NCI-H1930 (cell line): ENCODE measurements at places on chromosomes 1 and 21.

DNA sequence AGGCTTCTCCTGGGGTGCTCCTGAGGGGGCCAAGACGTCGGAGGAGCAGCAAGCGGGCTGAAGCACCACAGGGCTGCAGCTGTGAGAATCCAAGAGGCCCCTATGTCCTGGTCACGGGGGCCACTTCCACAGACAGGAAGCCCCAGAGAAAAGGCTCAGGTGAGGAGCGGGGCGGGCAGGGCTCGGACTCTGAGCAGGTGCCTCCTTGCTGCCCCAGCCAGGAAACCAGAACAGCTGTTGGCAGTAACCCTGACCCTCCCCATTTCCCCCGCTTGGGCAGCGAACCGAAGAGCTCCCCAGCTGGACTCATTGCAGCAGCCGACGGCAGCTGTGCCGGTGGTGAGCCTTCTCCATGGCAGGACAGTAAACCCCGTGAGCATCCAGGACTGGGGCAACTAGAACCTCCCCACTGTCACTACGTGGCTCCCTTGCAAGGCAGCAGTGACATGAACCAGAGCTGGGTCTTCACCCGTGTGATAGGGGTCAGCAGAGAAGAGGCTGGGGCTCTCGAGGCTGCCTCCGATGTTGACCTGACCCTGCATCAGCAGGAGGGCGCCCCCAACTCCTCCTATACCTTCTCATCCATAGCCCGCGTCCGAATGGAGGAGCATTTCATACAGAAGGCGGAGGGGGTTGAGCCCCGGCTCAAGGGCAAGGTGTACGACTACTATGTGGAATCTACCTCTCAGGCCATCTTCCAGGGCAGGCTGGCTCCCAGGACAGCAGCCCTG, 625 bp downstream of the KLHDC7A start:
- DNase-seq, result no peak

- no peak for DNase-seq
Observed at GRCh38 chr1:55081188-55081904, 42.0 kb downstream of the PCSK9 start.

GRCh38 chr1:245812278-245812677, 657.5 kb downstream of the KIF26B start:
- DNase-seq, result no peak

DNA sequence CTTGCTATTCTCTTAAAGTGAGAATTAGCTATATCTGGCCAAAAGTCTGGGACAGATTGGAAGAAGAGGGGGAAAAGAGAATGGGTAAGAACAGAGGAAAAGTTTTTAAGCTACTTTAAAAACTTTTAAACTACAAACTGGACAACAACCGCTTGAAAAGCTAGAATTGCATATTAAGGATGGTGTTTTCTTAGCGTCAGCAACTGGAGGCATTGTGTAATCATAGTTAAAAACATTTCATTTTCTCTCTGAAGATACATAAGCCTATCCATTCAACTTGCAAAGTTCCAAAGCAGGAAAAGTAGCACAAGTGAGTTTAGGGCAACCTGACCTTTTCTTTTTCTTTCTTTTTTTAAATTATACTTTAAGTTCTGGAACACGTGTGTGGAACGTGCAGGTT, 10.9 kb downstream of the PBX1 start:
- no peak for DNase-seq

GRCh38 chr1:223257856-223258550, 106.0 kb downstream of the SUSD4 start:
- no peak for DNase-seq

DNA sequence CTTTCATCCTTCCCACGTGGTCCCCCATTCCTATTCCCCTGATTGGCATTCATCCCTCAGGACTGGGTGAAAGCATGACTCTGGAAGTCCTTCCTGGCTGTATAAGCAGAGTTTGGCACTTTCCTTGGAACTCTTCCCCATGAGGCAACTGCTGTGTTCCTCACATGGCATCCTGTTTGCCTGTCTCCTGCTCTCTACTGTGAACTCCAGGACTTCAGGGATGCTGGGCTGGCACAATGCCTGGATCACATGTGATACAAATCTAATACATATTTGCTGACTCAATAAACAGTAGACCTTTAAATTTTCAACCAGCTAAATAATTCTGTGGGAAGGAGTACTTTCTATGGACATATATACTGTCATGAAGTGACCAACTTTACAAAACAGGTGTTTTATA, 46.8 kb upstream of the EDEM3 start:
- no peak for DNase-seq

GRCh38 chr21:36479415-36480402, at the start of gene CLDN14:
Gene CLDN14, minus strand, starts transcription at chr21:36480122. Its CDS starts 18,427 bp downstream, at chr21:36461695.
- no peak for DNase-seq

DNA sequence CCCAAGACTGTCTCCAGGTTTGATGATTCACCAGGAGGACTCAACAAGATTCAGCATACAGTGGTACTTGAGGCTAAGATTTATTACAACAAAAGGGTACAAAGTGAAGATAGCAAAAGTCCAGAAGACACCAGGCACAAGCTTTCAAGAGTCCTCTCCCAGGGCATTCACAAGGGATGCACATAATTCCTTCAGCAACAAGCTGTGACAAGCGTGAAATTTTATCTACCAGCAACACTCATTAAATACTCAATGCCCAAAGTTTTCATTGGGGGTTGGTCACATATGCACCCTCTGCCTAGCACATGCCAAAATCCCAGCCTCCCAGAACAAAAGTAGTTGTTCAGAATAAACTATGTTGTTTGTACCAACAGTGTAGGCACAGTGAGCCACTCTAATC, 62.3 kb downstream of the PRKACB start:
- no peak for DNase-seq

DNA sequence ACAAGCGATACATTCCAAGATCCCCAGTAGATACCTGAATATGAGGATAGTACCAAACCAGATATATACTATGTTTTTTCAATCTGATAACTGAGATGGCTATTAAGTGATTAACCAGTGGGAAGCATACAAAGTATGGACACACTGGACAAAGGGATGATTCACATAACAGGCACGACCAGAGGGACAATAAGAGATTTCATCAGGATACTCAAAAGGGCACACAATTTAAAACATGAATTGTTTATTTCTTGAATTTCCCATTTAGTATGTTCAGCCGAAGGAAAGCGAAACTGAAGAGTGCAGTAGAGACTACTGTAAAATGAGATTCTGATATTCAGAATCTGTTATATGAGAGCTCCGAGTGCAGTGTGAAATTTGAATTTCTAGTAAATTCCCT, 10.6 kb downstream of the ZZZ3 start:
- DNase-seq, result no peak

DNA sequence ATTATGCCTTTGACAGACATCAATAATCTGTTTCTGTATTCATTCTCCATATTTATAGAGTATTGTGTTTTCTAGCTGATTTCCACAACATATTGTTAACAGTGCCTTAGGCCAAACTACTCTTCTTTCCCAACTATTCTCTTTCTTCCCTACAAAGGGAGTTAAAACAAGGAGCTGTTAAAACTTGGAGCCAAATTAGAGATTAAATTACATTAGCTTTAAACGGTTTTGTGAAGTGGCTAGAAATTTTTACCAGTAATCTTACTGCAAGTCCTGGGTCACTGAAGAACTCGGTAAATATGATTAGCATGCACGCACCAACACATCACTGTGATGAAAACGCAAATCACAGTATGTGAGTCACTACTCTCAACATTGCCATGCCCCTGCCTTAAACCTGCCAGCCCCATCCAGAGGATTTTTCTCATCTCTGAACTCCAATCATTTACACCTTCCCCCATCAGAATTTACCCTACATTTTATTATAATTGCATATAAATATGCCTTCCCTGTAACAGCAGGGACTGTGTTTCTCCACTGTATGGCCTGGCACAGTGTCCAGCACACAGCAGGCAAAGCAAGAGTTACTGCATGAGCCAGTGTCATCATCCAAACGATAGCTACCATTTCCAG, 1.5 kb upstream of the PRDX6 start:
- no peak for DNase-seq

DNA sequence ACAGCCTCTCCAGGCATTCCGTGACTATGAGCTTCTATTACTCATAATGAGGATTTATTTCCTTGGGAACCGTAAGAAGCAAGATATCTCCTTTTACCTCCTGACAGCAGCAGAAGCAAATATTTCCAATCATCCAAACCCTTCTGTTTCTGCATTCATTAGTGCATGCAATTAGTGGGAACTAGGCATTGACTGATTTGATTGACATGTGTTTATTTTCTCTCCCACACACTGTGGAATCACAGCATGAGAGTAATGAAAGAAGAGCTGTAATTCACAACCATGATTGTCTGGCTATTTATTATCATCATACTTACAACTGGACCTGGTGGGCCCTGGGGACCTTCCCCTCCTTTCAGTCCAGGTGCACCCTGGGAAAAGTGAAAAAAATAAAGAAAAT, 146.8 kb downstream of the COL11A1 start:
- peak; percentile 72 for DNase-seq

GRCh38 chr1:171985639-171986038, 144.3 kb downstream of the DNM3 start:
- DNase-seq, result no peak

GRCh38 chr1:117127795-117128194, 6.2 kb upstream of the TRIM45 start:
- DNase-seq, result no peak

DNA sequence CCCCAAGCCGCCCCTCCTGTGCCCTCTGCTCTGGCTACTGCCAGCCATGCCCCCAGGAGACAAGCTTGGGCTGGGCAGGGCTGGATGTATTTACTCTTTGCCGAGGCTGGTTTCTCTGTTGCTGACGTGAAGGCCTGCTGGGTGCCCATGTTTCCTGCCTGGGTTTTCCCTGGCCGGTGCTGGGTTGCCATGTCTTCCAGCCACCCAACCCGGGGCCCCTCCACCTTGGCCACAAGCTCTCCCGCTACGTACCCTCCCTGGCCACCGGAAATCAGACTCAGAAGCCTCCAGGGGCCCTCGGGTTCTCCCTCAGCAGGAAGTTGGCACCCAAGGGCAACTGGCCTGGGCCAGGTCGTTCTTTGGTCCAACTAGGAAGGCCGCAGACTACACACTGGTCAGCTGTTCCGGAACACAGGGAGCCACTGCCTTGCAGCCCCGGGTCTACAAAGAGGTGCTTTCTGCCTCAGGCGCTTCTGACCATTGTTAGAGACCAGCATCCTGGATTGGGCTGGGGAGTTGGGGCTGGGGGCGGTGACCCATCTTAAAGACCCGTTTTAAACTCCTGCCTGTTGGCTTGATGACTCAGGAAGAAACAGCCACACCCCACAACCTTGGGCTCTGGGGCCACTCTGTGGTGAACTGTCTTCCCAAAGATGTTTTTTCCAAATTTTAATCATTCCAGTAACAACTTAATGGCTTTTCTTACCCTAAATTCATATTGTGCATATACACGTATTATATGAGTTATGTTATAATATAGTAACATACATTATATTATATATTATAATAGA, 71.2 kb upstream of the RUNX3 start:
- no peak for DNase-seq
